ENCODE measurements at places on chromosomes 5 and 9. TPM values are rescaled to one million over a fixed set of nuclear protein-coding genes. Genes with fewer than 3 reads are reported as not detected.

The RETREG1 gene
- total RNA-seq, result 269 TPM

The SAPCD2 gene
- total RNA-seq, result 0.25 TPM

The TTC23L gene
- total RNA-seq, result not detected

The LCP2 gene
- total RNA-seq, result 3.9 TPM

The PCDHA8 gene
- not detected for total RNA-seq

The OXCT1 gene
- 234 TPM for total RNA-seq

The GGTA1 gene
- total RNA-seq, result 34.1 TPM

The IGFBPL1 gene
- not detected for total RNA-seq

The TEX48 gene
- total RNA-seq, result not detected

DNA sequence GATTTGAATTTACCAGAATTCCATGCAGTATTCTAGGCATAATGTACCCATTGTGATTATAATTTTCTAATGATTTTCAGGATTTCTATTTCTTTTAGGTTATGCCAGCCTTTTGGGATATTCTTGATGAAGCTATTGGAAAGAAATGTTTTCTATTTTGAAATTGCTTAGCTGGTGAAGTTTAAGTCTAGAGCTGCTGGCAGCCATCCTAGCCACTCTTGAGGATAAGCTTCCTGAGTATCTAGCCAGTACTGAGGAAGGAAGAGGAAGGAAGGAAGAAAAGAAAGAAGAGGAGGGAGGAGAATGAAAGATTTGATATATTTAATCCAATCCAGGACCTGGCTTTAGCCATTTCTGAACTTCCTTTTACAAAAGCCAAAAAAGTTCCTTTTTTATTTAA is 142.1 kb upstream of the DAB2 start:
- no peak for DNase-seq

- DNase-seq, result peak; percentile 13
Measured at GRCh38 chr9:134629586-134630392, 11.8 kb upstream of the COL5A1 start.

GRCh38 chr5:85452322-85453025 is 1067.8 kb upstream of the EDIL3 start:
- no peak for DNase-seq

GRCh38 chr5:15010936-15011335 is 139.4 kb upstream of the ANKH start:
- no peak for DNase-seq

DNA sequence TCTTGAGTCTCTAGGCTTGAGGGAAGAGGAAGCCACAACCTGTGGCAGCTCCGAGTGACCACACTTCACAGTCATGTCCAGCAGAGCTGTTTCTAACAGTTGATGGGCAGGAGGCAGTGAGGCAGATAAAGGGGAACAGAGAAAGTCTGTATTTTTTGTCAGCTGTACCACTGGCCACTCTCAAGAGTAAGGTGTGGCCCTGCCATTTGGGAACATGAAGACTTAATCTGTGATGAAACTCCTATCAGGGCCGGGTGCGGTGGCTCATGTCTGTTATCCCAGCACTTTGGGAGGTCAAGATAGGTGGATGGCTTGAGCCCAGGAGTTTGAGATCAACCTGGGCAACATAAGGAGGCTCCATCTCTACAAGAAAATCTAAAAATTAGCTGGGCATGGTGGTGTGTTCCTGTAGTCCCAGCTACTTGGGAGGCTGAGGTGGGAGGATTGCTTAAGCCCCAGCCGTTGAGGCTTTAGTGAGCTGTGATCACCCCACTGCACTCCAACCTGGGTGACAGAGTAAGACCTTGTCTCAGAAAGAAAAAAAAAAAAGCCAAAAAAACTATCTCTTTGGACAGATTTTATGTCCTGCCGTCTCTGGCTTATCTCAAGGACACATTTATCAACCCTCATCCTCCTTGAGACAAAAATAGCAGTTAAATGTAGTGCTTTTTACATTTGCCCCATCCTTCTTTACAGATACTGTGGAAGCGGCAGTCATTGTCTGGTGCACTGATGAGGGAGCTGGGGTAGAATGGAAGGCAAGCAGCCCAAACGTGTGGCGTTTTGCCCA is 11.9 kb upstream of the COL15A1 start:
- no peak for DNase-seq

DNA sequence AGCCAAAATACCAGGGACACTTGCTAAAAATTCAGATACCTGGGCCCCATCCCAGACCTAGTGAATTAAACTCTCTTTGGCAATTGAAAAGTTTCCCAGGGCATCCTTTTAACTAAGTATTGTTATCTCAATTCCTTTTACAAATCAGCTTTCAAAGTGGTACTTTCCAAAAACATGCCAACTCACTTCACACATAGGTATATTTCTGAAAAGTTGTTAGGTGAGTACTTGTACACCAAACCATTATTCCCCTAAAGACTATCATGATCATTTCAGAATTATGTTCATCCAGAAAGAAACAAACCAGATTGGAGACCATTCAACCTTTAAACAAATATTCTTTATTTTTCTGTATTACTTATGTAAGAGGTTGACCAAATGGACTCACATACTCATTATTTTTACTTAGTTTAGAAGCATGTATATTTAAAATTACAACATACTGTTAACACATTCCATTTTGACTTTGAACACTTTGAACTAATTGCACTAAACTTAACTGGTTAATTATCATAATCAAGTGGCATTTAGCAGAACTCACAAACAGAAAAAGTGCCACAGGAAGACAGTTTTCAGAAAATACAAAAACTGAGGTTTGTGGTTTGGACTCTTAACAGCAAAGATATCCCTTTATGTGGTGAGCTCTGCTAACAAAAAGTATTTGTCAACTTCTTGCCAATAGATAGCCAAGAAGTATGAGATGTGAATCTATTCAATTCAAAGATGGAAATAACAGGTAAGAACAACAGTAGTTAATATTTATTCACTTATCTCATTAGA is 40.7 kb downstream of the KIAA0825 start:
- DNase-seq, result no peak

DNA sequence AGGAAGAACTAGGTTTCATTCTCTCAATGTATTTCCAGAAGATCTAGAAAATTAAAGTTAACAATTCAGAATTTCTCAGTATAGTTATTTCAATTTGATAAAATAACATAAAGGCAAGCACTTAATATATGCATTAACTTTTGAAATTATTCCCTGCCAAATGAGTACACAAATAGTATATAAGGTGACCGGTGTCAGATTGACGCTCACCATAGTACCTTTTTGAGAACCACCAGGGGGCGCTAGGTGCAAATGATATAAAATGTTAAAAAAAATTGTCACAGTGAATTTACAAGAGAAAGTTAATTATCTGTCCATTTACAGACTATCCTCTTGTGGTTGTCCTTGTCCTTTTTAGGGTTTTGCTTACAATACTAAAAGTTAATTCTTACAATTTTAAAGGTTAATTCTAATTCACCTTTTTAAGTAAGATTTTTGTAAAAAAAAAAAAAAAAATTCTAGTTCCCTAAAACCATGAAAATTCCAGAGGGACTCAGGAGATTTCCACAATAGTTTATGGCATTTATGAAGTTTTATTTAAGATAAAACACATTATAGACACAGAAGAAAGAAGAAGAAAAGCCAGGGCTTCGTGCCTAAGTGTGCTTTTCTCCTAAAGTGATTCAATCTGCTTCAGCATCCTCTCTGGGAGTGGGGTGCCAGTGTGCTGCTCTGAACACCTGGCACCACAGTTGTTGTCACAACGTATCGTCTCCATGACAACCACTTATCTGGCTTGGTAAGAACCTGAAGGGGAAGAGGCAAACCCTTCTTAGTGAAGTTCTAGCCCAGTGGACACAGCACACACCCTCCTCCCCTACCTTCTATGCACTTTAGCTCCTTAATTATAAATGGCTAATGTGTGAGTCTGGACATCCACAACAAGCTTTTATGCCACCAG is 1.7 kb downstream of the ADAMTS16 start:
- DNase-seq, result no peak

- DNase-seq, result no peak
Measured at GRCh38 chr9:73219985-73220626, 68.4 kb downstream of the ANXA1 start.

- no peak for DNase-seq
Measured at GRCh38 chr5:38968665-38969064, 105.5 kb downstream of the RICTOR start.

DNA sequence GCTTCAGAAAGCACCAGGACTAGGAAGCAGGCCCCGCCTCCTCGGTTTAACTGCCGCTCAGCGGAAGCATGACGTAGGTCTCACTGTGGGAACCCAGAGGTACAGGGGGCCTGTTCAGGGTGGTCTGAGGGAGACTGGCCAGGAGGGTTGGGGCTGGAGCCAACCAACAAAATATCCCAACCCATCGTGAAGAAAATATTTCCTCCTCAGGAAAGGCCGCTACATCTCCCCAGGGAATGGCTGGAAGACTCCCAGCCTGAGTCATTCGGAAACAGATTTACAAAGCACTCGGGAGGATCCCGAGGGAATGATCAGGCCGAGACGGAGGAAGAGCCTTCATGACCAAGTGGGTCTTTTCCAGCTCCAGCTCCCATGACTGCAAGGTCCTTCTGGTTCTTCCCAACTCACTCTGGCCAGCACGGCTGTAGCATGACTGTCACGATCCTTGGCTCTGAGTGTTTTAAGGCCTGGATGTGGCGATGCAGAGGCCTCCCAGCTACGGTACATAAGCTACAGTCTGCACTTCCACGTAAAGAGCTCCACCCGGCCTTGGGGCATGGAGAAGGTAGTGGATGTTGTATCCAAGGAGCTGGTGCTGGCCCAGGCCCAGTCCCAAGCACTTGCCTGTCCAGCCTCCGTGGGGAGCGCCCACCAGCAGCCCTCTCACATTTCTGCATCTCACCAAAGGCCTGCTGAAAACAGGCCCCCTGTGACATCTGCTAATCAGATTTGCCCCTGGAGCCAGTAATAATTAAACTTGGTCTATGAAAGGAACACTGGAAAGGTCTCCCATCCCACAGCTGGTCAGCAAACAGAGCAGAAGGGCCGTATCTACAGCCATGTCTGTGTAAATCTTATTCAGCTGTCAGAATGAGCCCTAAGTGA is 100.6 kb downstream of the LHFPL2 start:
- DNase-seq, result peak; percentile 92

- DNase-seq, result no peak
Measured at GRCh38 chr5:96703995-96704394, 41.8 kb downstream of the CAST start.

GRCh38 chr9:113317777-113318176 is 14.6 kb upstream of the RNF183 start:
- DNase-seq, result no peak

DNA sequence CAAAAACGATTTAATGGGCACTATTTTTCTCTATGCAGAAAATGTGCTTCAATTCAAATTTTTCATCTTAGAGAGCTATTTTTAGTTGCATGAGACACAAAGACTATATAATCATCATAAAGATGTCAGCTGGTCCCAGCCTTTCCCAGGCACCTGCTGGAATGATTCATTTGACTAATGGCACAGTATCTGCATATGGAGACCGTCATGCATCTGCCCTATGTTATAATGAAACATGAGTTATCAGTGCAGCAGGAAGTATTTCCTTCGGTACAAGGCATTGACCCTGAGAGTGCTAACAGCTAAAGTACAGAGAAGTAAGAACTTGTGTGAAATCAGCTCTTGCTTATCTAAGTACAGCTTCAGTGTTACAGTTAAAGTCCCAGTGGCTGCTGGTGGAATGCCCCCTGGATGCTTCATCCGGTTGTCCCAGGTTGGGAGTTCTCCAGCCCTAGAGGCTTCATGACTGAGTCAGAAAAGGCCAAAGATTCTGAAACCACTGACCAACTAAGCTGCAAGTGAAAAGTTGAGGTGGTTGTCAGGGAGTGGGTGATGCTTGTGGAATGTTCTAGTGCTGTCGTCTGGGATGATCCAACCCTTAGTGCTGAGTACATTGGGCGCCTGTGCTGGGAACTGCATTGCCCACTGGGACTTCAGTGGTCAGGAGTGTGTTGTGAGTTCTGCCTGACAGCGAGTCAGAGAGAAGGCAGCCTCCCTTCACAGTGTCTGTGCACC is 57.2 kb downstream of the MTRR start:
- DNase-seq, result no peak

Data from left ventricle myocardium inferior (tissue), 1 donor.